SHP77 treated with DMSO at 0.1 percent for 48 hours (cell line): ENCODE measurements at places on chromosomes 2 and 18.

DNA sequence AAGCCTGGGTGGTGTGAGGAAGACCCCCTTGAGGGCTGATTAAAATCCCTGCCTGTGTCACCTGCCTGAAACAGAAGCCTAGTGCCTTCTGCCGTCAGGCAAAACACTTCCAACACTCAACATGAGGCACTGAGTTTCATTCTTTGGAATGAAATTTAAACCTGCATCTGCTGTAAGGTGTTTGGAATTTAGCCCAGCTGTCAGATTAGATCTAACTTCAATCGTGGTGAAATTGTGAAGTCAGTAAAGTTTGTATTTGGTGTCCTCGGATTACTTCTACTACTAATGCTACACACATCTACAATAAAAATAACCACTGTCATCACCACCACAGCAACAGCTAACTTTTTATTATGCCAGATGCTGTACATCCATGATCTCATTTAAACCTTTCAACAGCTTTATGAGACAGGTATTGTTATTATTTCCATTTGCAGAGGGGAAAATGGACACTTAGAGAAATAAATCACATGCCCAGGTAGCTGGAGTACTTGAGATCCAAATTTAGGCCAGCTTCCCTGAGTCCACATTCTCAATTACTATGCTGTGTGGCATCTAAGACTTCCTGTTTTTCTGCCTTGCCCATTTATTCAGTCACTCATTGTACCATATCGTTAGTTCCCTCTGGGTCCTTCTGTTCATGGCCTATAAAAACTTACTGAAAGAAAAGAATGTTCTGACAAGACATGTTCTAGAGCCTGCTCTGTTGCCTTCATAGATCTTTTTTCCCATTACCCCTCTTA, 98.2 kb upstream of the GCFC2 start:
- DNase-seq: no peak

DNA sequence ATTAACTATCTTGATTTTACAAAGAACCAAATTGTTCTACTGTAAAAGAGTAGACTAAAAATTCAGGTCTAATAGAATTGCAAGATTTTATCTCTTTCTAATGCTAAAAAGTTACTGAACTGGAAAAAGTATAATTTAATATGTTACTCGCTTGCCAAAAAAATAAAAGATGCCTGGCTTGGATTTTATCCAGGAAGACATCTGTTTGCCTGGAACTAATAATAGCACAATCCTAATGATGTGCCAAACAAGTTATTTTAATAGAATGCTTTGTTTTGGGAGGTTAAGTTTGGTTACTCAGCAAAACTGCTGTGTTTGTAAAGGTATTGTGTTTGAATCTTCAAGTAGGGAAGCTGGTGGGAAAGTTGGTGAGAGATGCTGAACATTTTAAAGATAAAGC, 19.4 kb upstream of the ZSWIM2 start:
- DNase-seq: no peak

- no peak for DNase-seq
These were observed 32.6 kb downstream of the LAMA3 start for GRCh38 chr18:23721696-23722480.

GRCh38 chr2:118225666-118226065, 137.4 kb downstream of the INSIG2 start:
- DNase-seq: no peak

GRCh38 chr2:174634130-174635014, 36.8 kb upstream of the WIPF1 start:
- DNase-seq: no peak

- no peak for DNase-seq
These were observed 240.4 kb downstream of the HAUS1 start for GRCh38 chr18:46344416-46345180.

- no peak for DNase-seq
These were observed 71.8 kb downstream of the ACVR1 start for GRCh38 chr2:157804355-157804754.

- DNase-seq: no peak
These were observed 110.0 kb upstream of the RASGRP3 start for GRCh38 chr2:33366473-33366872.

DNA sequence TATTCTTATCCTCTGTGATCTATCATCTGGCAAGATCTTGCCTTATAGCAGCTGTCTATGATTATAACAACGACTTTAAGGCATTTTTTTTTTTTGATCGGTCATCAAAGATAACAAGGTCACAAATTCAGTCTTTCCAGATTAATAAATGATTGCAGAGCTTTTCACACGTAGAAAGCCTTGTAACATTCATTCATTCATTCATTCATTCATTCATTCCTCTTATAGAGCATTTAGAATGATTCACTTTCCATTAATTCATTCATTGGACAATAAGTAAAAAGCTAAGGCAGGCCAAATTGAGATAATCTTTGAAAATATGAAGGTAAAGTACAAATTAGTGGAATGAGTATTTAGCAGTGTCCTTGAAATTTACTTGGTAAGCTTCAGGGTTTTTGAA, 223.7 kb downstream of the NUP35 start:
- no peak for DNase-seq

DNA sequence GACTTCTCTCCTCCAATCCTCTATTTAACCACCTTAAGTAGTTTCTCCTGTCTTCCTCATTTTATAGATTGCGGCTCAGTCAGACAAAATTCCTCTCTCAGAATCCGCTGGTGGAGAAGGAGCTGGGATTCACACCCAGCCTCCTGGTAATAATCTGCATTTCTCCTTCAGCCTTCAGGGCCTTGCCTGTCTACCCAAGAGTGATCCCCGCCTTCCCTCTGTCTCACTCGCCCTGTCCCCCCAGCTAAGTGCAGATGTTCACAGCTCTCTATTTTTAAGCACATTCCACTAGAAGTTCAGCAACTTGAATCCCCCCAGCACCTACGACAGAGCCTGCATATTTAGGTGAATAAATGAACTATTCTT, 212.5 kb upstream of the HAAO start:
- no peak for DNase-seq

GRCh38 chr2:24354957-24355356, 5.4 kb downstream of the ITSN2 start:
- DNase-seq: no peak

DNA sequence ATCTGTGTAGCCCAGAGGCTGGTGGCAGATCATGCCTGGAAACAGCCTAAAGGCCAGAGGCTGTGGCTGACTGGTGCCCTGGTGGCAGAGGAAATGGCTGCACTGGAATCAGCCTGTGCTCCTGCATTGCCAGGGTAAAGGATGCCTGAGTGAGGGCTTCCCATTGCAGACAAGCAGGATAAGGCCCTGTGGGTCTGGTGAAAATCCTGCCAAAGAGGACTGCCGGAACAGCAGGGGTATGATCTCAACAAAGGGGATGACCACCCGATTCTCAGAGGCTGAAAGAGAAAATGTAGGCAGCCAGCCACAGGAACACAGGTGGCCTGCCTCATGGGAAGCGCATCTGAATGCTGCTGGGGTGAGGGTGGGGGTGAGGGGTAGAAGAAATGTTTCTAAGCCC, 48.2 kb downstream of the FBXO48 start:
- DNase-seq: no peak

GRCh38 chr2:45964223-45964841, 312.9 kb downstream of the PRKCE start:
- DNase-seq: no peak

GRCh38 chr2:240298117-240298790, 137.2 kb upstream of the GPC1 start:
- DNase-seq: no peak

- no peak for DNase-seq
These were observed 14.7 kb upstream of the TTC32 start for GRCh38 chr2:19916385-19916950.

DNA sequence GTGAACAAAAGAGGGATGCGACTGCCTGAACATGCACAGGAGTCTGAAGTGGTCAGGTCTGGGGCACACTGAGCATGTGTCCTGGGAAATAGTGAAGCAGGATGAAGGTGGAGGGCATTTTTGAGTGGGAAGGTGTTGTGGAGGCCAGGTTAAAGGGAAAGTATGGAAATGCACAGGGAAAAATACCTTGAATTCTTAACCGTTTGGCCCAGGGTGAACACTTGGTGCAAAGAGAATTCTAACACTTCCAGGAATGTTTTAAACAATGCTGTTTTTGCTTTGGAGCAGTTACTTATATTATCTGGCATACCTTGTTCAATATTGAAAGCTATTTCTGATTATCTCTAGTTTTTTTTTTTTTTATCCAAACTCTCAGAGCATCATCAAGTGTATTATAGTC, 623.5 kb downstream of the DCC start:
- DNase-seq: no peak

DNA sequence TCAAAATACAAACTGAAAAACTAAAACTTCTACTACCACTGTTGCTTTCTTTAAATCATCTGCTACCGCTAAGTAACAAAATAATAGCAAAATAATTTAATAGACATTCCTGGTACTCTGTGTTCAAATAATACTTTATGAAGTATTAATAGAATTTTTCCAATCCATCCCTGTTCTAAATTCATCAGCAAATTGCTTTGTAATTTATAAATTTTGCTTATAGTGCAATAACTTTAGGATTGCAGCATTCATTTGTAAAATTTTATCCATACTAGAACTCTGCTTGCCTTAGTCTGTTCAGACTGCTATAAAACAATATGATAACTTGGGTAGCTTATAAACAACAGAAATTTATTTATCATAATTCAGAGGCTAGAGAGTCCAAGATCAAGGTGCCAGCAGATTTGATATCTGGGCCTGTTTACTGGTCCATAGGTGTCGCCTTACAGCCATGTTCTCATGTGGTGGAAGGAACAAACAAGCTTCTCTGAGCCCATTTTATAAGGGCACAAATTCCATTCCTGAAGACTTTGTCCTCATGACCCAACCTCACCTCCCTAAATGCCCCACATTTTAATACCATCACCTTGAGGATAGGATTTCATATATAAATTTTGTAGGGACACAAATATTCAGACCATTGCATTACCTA, 415.1 kb upstream of the MAP2 start:
- no peak for DNase-seq

- DNase-seq: no peak
These were observed 614.6 kb downstream of the SUCLG1 start for GRCh38 chr2:83844490-83844889.

DNA sequence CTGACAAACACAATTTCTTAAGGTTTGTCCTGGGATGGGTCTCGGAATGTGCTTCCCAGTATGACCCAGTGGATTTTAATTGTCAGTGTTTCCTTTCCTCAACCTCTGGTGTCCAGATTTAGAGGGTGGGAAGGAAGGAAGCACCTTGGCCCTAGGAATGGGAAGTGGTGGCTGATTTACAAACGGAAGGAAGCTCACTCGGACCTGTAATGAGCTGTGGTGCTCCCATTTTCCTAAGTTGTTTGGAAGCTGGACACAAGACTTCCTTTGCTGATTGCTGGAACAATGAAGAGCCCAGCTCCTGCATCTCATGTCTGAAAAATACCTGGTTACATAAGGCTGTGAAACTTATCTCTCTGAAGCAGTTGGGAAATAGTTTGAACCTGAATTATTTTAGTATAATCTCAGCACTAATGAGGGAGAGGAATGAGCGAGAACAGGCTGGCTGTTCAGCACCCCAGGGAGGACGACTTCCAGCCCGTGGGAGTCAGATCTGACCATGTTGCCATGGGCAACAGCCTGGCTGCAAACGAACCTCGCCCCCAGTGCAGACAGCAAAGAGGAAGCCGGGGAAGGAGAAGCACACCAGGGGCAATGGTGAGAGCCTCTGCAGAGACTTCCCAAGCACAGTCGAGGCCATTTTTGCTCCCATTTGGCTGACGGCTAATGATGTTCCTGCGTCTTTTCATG, 74.4 kb upstream of the ASB18 start:
- DNase-seq: no peak

DNA sequence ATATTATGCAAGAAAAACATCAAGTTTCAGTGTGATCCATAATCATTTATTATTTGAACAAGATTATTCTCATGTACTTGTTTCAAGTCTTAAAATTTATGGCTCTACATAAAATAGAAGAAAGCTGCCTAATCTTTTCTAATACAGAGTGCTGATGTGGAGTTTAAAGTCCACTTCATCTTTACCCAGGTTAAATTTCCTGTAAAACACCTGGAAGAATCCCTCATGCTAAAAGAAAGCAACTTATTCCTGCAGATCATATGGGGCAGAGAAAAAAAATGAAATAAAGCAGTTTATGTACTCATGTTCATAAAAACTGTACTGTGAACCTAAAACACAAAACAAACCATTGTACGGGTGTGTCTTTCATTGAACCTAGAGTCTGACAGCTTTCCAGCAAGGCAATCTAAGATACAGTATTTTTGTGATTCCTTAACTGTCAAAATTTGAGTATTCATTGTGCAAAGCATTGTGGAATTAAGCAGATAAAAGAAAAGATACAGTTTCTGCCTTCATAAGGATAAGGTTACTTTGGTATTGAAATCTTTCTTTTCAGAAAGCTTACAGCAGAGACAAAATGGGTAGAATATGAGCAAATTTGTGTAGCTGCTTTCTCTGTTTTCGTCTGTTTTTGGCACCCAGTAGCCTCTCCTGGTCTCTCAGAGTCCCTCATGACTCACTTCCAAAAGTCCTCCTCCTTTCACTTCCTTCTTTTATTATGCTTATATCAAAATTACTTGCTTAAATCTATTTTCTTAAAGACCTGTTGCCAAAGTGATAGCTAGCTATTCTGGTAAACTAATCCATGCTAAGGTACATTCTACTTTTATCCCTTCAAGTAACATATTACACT, 26.9 kb upstream of the GLS start:
- no peak for DNase-seq

DNA sequence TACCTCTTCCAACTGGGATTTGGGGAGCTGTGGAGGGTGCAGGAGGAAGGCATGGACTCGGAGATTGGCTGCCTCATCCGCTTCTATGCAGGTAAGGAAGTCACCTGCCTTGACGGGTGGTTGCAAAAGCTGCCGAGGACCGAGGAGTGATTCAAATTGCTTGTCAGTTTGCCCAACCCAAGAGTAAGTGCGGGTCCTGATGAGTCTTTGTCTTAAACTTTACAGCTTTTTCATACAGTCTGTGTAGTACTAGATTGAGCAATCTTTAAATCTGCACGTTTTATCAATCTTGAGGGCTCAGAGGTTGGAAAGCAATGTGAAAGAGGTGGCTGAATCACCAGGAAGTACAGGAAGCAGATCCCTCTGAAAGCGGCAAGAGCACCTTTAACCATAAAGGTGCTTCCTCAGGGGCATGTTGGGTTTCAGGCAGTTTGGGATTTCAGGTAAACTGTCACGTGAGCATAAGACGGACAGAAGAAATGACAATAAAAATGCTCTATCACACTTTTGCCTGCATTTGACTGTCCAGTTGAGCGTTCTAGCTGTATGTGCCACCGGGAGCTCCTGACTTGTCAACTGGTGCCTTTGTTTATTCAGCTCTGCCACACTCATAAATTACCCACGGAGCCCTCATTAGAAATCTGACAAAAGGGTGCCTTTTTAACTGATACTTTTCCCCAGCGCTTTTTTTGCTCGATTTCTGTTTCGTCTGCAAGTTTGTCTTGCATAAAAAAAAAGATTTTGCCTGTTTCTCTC, 2.0 kb downstream of the PHLPP1 start:
- no peak for DNase-seq

GRCh38 chr2:25158096-25158852, 10.1 kb downstream of the POMC start:
- no peak for DNase-seq

GRCh38 chr18:77022116-77022515, 110.5 kb downstream of the MBP start:
- no peak for DNase-seq
